ENCODE measurements at places on chromosomes 3 and 15. TPM values are rescaled to one million over a fixed set of nuclear protein-coding genes. Genes with fewer than 3 reads are reported as not detected.

MORC1 gene
- total RNA-seq: not detected

PLA2G4D gene
- not detected for total RNA-seq

DNA sequence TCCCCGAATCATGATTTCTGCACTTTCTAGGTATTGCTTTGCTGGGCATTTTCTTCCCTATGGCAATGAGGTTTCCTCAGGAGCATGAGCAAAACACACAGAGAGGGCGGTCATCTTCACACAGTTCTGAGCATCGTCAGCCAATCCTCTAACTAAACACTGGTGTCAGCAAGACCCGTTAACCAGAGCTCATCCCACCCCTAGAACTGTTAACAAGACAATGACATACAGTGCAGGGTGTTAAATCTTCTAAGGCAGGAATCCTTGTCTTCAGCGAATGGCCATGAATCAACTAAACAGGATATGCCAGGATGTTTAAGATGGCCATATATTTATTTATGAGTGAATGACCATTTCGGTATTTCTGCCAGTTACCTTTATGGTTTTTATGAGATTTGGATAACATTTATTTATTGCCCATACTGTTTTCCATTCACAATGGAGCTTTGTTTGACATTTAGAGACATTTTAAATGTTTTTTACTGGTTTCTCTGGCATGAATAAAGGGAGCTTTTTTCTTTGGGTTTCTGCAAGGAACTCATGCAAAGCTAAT, 411.5 kb upstream of the PROK2 start:
- no peak for DNase-seq

CADPS gene
- not detected for total RNA-seq

VEPH1 gene
- not detected for total RNA-seq

DNA sequence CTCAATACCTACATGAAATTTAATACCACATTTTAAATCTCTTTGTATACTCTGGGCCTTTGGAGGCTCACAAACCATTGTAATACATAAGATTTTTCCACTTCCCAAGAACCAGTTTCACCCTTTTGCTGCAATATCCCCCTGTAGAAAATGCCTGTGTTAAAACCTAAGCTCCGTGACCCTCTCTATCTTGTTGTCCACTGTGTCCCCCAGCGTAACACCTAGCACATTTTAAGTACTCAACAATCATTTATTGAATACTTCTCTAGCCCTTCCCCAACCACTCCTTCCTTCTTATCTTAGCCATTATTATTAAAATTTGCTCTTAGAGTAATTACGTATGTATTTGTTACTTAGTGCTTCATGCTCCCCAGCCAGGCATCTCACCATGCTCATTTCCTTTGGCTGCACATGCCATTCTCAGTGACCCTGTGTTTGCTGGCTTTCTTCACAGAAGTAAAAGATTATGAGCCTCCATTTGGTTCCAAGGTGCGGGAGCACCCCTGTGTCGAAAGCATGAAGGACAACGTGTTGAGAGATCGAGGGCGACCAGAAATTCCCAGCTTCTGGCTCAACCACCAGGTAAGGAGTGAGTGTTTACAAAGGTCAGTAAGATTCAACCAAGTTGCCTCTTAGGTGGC, 81.6 kb downstream of the TGFBR2 start:
- no peak for DNase-seq

Data from CD8-positive, alpha-beta memory T cell (primary cell).